ENCODE measurements at places on chromosomes 7 and 10.
A peak's percentile ranks its signal among the peaks of the same experiment; 100 is the strongest.

DNA sequence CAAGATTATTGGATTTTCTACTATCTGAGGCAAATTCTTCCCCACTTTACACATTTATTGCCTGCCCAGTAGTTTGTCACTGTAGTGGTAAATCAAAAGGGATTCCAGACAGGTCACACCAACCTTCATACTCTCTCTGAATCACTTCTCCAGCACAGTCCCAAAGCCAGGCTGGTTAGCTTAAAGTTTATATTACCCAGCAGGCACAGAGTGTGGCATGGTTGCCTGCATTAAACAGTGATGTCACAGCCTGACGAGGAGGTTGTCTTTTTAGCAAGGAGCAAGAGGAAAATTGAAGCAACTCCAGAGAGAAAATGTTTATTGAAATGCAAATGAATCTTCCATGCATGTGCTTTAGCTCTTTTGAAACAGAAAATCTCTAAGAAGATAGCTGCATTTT lies 375.5 kb upstream of the CELF2 start:
- H3K4me3 ChIP-seq: no peak overlapping the region
- no peaks in the 10 kb centered on the region for H3K36me3 ChIP-seq
- no peaks in the 10 kb centered on the region for H3K27me3 ChIP-seq
- H3K27ac ChIP-seq: no peak overlapping the region

DNA sequence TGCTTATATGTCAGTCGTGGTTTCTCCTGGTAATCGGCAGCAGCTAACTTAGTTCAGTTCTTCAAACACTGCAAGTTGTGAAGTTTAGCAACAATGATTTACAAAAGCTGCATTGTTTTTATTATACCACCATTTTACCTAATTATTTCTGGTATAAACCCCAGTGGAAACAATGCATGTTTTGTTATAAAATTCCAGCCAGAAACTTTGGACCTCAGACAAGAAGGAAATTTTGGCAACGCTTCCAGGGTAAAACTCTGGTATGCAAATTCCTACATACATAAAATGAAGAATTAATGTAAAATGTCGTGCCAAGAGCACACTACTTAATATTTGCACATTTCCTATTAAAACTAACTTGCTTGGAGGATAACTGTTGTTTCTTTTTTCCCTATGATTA lies 277.4 kb upstream of the LYZL1 start:
- H3K27ac ChIP-seq: no peak overlapping the region
- no peaks in the 10 kb centered on the region for H3K27me3 ChIP-seq
- peak; percentile 56 for DNase-seq
- H3K36me3 ChIP-seq: no peaks in the 10 kb centered on the region

DNA sequence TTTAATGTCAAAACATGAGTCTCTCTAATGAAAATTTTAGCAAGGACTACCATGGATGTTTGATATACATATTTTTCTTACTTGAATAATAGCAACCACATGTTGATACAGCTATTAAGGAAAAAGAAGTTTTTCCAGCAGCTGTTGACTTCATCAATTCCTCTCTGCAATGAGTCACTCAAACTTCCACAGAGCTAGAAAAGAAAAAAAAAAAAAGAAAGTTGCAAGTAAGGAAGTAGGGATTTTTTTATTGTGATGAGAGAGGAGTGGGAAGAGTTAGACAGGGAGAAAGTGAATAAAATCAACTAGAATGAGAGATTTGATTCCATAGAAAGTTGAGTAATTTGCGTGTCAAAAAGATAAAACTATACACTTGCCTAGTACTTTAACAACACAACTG lies 46.2 kb downstream of the CAV1 start:
- peak overlapping the region; percentile 65 for H3K27ac ChIP-seq
- no peaks in the 10 kb centered on the region for H3K27me3 ChIP-seq
- H3K4me1 ChIP-seq: peaks cover 2% of the 10 kb centered on the region
- no peaks in the 10 kb centered on the region for H3K36me3 ChIP-seq

DNA sequence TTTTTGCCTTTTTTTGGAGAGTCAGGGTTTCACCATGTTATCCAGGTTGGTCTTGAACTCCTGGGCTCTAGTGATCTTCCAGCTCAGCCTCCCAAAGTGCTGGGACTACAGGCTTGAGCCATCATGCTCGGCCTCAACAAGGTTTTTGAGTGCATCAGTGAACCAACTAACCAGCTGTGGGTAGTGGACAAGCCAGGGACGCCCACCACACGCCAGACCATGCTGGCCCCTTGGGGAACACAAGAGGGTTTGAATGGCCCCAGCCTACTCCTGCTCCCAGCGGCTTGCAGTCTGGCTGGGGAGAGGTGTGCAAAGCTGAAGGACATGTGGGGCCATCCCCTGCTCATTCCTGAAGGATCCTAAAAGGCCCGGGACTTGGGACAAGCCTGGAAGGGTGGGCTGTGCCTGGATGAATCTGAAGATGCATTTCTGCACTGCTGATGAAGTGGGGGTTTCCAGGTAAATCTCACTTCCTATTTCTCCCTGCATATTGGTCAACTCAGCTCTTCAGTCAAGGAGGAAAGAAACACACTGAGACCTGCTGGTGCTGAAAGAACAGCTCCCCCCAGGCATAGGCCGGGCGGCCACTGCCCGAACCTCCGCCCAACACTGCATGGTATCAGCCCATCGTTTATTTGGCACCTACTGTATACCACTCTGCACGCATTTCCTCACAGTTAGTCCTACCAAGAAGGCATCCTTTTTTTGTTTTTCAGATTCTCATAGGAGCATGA lies 6.9 kb downstream of the MMD2 start:
- peaks cover 17% of the 10 kb centered on the region for H3K27me3 ChIP-seq
- no peaks in the 10 kb centered on the region for H3K4me1 ChIP-seq
- no peaks in the 10 kb centered on the region for H3K36me3 ChIP-seq
- H3K4me3 ChIP-seq: no peak overlapping the region
- H3K27ac ChIP-seq: no peak overlapping the region

GRCh38 chr10:124717911-124718741 lies 26.1 kb downstream of the FAM53B start:
- peaks cover 5% of the 10 kb centered on the region for H3K36me3 ChIP-seq
- H3K4me3 ChIP-seq: no peak overlapping the region
- H3K4me1 ChIP-seq: peaks cover 73% of the 10 kb centered on the region
- peak; percentile 39 for DNase-seq

- H3K4me1 ChIP-seq: no peaks in the 10 kb centered on the region
- H3K27me3 ChIP-seq: no peaks in the 10 kb centered on the region
- no peak for DNase-seq
- no peak overlapping the region for H3K27ac ChIP-seq
These were observed 623.4 kb upstream of the NRG3 start for GRCh38 chr10:81251457-81252115.

DNA sequence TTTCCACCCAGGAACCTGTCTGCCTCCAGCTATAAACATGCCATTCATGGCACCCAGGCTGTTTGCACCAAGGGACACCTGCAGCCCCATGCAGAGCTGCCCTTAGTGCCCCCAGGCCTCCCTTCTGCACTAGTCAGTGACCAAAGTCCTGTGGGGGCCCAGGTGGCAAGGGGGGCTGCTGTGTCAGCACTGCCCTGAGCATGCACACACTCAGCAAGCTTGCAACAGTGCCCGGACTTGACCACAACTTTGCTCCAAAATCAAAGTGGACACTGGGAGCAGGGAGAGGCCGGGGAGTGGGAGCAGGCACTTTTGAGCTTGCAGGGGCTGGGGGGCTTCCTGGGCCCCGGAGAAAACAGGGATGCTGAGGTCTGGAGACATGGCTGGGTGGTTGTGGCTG lies 192.9 kb upstream of the MBL2 start:
- no peak overlapping the region for H3K4me3 ChIP-seq
- H3K27ac ChIP-seq: no peak overlapping the region
- DNase-seq: no peak
- no peaks in the 10 kb centered on the region for H3K4me1 ChIP-seq
- H3K36me3 ChIP-seq: no peaks in the 10 kb centered on the region

GRCh38 chr10:45379891-45380540 lies 6.0 kb downstream of the ALOX5 start:
- no peak overlapping the region for H3K4me3 ChIP-seq
- DNase-seq: peak; percentile 72
- no peaks in the 10 kb centered on the region for H3K36me3 ChIP-seq
- H3K4me1 ChIP-seq: peaks cover 5% of the 10 kb centered on the region
- peak overlapping the region; percentile 42 for H3K27ac ChIP-seq

DNA sequence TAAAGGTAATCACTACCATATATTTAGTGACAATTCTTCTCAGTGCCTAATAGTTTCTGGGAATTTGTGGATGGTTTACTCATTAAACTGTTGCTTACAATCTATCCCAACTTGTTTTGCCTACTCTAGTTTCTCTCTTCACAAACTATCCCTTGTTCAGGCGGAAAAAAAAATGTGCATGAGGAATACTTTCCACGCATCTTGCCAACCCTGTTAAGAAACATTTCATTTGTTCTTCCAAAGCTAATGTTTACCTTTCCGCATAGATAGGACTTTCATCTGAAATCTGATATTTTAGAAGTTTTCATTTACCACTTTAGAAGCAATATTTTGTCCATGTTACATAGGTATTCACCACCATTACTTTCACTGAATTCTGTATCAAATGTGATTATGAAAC lies 191.9 kb downstream of the MDFIC start:
- no peaks in the 10 kb centered on the region for H3K27me3 ChIP-seq
- H3K36me3 ChIP-seq: no peaks in the 10 kb centered on the region
- no peaks in the 10 kb centered on the region for H3K4me1 ChIP-seq
- H3K27ac ChIP-seq: no peak overlapping the region
- no peak overlapping the region for H3K4me3 ChIP-seq

DNA sequence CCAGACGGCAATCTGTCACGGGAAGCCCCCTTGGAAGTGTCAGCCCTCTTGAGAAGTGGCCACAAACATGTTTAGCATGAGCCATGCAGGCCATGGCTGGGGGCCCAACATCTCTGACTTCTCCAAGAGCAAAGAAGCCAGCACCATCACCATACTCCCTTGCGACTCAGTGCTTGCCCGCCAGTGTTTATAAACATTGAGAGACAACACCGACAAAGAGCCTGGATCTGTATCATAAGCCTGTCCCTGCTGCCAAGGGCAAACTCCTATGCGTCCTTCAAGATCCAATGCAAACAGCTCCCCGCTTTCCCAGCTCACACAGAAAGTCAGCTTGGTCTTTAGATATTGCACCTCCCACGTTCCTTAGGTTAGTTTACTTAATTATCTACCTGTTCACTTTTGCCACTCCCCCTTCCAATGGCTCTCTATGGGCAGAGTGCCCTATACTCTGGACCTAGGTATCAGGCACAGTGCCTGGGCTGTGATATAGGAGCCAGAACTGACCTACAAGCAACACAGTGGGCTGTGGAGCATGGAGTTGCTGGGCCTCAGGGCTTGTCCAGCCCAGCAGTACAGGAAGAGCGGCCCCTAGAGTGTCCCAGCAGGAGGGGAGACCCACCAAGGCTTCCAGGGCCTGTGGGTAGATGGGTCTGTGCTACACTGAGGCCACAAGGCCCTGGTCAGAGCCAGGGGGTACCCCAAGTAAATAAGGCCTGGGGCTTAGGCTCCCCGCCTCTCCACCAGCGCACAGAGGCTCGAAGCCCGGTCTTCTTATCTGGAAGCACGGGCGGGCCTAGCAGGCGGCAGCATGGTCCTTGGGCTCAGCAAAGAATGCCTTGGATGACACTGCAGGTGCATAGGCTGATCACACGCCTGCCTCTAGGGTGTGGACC lies 37.7 kb downstream of the CAMK2B start:
- peaks cover 13% of the 10 kb centered on the region for H3K4me1 ChIP-seq
- peaks cover 14% of the 10 kb centered on the region for H3K27me3 ChIP-seq
- DNase-seq: no peak
- no peaks in the 10 kb centered on the region for H3K36me3 ChIP-seq
- H3K4me3 ChIP-seq: no peak overlapping the region
- H3K27ac ChIP-seq: no peak overlapping the region

DNA sequence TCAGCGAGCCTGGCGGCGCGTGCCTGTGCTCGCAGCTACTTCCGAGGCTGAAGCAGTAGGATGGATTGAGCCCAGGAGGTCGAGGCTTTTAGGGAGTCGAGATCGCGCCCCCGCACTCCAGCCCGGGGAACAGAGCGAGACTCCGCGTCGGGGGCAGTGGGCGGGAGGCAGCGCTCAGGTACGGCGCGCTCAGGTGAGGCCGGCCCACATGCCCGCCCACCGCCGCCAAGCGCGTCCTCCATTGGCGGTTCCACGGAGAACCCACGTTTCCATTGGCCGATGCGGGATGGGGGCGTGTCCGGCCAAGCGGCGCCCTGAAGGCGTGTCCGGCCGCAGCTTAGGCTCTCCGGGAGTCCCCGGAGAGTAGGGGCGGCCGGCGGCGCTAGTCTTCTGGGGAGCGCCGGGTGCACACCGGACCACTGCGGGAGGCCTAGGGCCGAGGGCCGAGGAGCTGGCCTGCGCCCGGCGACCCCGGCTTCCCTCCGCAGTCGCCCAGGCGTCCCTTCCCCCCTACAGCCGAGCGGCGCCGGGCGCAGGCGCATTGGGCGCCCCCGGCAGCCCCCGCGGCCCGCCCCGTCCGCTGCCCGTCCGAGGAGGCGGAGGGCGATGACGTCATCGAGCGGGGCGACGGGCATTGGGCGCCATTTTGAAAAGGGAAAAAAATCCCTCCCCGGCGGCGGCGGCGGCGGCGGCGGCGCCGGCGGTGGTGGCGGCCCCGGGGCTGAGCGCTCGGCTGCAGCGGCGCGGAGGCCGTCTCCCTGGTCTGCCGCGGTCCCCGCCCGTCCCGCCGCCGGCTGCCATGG lies at the start of gene PPP2R2D:
Gene PPP2R2D (plus strand): TSS at position 659 of the 803 bp plus-strand sequence. CDS start 141 bp downstream, at position 800.
- H3K27me3 ChIP-seq: peaks cover 31% of the 10 kb centered on the region
- H3K4me3 ChIP-seq: peak within 1 kb of the TSS; percentile 72
- peak; percentile 98 for DNase-seq
- peaks cover 18% of the 10 kb centered on the region for H3K4me1 ChIP-seq

DNA sequence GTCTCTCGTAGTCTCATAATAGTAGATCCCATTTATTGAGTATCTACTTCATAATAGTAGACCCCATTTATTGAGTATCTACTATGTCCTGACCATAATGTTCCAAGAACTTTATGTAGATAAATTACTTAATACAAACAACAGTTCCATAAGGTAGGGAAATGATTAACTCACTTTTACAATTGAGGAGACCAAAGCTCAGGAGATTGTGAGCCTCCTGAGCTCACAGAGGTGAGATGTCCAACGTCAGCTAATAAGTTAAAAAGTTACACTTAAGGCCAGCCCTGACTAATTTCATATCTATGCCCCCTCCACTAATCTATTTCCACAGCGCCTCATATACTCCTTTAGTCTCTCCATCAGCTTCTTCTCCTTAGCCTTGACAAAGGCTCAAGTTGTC lies 17.5 kb upstream of the GGCT start:
- no peak overlapping the region for H3K27ac ChIP-seq
- H3K4me3 ChIP-seq: no peak overlapping the region
- no peaks in the 10 kb centered on the region for H3K27me3 ChIP-seq
- DNase-seq: no peak

GRCh38 chr7:117951691-117952280 lies 78.5 kb upstream of the CTTNBP2 start:
- H3K4me3 ChIP-seq: no peak overlapping the region
- no peaks in the 10 kb centered on the region for H3K27me3 ChIP-seq
- H3K36me3 ChIP-seq: no peaks in the 10 kb centered on the region
- no peak overlapping the region for H3K27ac ChIP-seq
